ENCODE measurements at places on chromosomes 1 and 21.

DNA sequence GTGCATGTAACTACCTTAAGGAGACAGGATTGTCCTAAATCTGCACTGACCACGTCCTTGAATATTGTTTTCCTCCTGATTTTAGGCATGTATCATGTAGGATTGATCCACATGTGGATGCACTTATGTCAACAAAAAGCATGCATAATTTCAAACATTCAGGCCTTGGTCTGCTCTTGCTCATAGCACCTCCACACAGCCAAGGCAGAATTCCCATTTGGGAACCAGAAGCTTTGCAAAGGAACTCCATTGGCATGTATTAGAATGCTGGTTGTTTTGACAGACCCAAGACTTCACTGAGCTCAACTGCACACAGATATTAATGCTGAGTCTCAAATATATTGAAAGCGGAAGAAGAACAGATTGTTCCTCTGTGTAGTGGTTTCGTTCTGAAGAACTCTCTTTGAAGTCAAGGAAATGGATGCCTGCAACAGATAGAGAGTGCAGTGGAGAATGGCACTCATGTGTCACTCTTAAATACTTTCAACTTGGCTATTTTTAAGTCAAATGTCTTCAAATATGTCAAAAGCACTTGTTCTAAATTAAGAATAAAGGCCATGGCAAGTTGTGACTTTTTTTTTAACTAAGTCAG, 387.6 kb downstream of the LTN1 start:
- DNase-seq = no peak

DNA sequence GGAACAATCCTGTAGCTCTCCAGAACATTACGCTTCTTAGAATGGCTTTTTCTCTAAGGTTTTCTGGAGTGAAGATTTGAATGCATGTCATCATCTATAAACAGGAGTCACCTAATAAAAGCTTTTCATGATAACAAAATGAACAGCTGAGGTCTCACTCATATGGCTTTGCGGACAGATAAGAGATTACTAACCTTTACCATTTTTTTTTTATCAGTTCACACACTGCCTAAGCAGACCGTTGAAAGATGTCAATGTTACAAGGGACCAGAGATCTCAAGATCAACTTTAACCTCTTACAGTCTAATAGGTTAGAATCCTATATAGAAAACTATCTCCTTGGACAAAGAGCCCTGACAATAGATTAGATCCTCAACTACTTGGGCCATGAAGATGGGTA, 41.4 kb downstream of the SCMH1 start:
- DNase-seq = no peak

GRCh38 chr1:7256526-7256925, 471.3 kb downstream of the CAMTA1 start:
- no peak for DNase-seq

DNA sequence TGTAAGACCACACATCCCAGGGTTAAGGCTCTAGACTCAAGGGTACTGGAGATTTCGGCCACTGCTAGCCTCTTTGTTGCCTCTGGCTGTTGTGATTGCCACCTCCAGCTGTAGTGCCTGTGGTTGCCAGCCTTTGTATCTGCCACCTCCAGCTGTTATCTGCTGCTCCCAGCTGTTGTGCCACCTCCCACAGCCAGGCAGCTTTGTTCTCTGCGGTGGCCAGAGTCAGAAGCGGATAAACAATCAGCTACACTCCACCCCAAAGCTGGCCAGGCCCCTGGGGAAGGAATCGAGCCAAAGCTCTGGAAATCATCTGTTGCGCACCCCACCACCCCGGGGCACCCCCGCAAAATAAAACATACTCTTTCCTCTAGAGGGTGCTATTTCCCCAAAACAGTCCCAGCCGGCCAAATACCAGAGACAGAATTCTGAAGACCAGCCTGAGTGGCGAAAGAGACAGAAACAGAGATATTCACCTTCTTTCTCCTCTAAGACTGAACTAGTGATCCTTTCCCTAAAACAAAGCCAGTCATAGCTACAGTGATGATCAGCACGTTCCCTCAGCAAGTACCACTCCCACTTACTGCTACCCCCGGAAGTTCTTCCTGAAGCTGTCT, 14.8 kb upstream of the PIGM start:
- peak; percentile 42 for DNase-seq

GRCh38 chr1:170583186-170583585, 51.2 kb downstream of the GORAB start:
- DNase-seq = no peak

GRCh38 chr1:157399984-157400382, 152.3 kb downstream of the FCRL5 start:
- DNase-seq = peak; percentile 18

DNA sequence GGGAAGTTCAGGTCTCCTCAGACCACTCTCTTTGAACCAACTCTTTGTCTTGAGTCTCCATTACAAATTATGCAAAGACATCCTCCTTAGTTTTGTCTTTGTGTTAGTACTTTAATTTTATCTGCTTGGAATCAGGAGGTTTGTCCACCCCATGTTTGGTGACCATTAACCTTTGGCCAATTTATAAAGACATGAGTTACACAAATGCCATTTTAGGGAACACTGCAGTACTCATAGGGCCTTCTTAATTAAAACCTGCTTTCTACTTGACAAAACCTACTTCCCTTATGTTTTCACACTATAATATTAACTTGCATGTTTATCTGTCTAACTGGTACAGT, 7.9 kb upstream of the CDC73 start:
- DNase-seq = no peak

- DNase-seq = no peak
Observed at GRCh38 chr1:179269071-179269470, 24.5 kb upstream of the SOAT1 start.

GRCh38 chr1:202133989-202134388, 10.5 kb downstream of the ARL8A start:
- no peak for DNase-seq

- no peak for DNase-seq
Observed at GRCh38 chr1:10195570-10195969, 14.8 kb upstream of the KIF1B start.

- DNase-seq = no peak
Observed at GRCh38 chr1:152999818-153000217, 1.7 kb upstream of the SPRR3 start.

DNA sequence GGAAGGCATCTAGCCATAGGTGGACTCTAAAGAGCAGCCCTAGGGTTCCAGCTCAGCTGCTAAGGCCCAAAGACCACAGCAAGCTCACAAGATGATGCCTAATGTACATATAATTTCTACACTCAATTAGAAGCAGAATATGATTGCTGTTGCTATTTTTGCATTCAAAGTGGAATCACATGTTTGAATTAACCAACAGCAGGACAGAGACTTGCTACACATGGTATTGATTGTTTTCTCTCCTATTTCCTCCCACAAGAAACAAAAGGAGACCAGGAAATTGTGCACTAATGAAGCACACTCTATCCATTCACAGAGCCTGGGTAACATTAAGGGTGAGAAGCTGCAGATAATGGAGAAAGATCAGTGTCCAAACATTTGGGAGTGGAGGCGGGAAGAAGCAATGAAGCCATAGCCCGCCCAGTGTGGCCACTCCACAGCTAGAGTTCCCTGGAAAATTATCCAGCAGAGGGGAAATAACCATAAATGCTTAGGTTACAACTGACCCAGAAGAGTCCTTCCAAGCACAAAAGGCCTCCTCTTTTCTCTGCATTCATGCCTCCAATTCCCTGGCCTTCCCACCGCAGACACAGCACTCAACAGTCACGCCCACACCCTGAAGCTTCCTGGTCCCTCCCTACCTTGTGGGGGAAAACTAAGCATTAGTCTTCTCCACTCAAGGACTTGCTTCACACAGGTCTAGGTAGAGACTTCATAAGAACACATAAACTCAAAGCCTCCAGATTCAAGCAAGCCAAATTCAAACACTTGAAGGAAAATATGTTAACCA, 7.5 kb downstream of the CNN3 start:
- DNase-seq = no peak

GRCh38 chr1:156622581-156623297, 3.5 kb downstream of the HAPLN2 start:
- no peak for DNase-seq

DNA sequence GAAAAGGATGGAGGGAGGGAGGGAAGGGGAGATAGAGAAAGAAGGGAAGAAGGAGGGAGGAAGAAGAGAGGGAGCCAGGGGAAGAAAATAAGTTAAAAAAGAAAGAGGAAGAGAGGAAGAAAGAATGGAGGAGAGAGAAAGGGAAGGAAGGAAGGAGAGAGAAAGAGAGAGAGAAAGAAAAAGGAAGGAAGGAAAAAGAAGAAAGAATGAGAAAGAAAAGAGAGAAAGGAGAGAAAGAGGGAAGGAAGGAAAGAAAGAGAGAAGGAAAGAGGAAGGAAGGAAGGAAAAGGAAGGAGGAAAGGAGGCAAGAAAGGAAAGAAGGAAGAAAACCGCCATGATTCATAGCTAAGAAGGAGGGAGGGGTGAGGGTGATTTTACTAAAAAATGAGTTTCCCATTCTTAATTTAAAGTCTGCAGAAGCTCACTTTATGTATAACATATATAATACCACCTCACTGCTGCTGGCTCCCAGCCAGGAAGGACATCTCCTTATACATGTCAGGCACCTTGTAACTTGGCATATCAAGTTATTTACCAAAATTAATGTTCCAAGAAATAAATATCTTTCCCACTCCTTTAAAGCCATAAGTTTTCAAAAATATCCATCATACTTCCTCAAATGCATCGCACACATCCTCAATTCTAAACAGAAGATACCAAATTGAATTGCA, 46.0 kb upstream of the OLIG2 start:
- DNase-seq = no peak

- DNase-seq = no peak
Observed at GRCh38 chr1:205920861-205921569, 22.2 kb downstream of the SLC26A9 start.

DNA sequence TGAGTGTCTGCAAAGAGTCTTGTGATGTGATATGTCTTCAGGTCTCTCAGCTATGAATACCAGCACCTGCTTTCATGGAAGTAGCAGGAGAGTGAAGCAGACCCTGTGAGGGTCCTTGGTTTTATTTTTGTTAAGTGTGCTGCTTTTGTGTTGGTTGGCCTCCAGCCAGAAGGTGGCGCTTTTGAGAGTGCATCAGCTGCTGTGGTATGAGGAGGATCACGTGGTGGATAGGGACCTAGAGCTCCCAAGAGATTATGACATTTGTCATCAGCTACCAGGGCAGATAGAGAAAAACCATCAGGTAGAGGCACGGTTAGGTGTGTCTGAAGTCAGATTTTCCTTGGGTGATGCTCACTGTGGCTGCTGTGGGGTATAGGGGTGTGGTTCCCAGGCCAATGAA, 1232.1 kb downstream of the MRPL39 start:
- peak; percentile 4 for DNase-seq

DNA sequence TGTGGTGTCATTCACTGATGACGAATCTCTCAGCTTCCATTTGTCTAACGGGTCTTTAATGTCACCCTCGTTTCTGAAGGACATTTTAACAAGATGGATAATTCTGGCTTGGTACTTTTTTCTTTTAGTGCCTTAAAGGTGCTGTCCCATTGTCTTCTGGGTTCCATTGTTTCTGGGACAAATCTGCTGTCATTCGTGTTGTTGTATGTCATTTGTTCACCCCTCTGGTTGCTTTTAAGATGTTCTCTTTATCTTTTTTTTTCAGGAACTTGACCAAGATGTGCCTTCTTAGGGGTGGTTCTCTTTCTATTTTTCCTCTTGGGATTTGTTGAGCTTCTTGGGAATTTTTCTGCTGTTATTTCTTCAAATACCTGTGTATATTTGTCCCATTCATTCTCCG, 14.0 kb upstream of the MMEL1 start:
- DNase-seq = no peak

GRCh38 chr21:39105341-39105765, 77.9 kb downstream of the PSMG1 start:
- no peak for DNase-seq

- DNase-seq = no peak
Observed at GRCh38 chr21:35953597-35953996, 106.7 kb downstream of the SETD4 start.

- DNase-seq = no peak
Observed at GRCh38 chr1:64114012-64114525, 89.4 kb upstream of the UBE2U start.

GRCh38 chr21:33018707-33019465, 6.8 kb upstream of the OLIG2 start:
- DNase-seq = no peak

DNA sequence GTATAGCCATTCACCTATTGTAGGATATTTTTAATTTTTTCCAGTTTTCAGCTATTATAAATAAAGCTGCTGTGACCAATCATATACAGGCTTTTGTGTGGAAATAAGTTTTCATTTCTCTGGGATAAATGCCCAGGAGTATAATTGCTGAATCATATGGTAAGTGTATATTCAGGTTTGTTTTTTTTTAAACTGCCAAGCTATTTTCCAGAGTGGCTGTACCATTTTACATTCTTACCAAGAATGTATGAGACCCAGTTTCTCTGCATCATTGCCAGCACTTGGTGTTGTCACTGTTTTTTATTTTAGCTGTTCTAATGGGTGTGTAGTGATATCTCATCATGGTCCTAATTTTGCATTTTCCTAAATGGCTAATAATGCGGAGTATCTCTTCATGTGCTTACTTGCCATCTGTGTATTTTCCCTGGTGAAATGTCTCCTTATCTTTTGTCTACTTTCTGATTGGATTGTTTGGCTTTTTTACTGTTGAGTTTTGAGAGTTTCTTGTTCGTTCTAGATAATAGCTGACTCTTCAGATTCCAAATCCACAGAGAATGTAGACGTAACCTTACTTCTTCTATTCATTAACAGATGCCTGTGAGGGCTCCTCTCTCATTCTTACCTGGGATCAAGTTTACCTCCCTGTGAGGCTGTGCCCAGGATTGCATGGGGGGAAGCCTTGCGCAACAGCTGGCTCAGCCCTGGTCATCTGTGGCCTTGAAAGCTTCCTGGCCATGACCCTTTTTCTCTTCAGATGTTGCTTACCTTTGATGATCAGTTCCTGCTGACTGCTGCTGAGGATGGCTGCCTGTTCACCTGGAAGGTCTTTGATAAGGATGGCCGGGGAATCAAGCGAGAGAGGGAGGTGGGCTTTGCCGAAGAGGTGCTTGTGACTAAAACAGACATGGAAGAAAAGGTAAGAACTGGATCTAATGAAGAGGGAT, 42.6 kb downstream of the CFAP57 start:
- no peak for DNase-seq

DNA sequence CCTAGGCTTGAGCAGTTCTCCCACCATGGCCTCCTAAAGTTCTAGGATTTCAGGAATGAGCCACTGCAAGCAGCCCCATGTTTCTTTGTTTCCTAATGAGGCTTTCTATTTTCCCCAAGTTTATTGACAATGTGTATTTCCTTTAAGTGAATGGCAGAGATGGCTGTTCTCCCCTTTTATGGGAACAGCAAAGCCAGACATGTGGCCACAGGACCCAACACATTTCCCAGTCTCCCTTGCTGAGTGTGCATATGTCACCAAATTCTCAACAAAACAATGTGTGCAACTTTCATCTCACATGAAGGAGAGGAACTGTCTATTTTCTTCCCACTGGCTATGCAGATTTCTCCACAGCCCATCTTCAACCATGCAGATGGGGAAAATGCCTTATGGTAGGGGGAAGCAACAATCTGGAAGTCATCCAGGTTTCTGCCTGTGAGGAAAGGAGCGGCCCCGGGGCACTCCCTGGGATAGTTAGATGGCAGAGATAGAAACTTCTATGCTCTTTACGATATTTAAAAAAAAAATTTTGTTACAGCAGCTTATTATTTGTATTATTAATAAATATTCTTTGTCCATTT, 28.6 kb upstream of the MAP10 start:
- no peak for DNase-seq
